ENCODE measurements at places on chromosomes 7 and 10.
A peak's percentile ranks its signal among the peaks of the same experiment; 100 is the strongest.

DNA sequence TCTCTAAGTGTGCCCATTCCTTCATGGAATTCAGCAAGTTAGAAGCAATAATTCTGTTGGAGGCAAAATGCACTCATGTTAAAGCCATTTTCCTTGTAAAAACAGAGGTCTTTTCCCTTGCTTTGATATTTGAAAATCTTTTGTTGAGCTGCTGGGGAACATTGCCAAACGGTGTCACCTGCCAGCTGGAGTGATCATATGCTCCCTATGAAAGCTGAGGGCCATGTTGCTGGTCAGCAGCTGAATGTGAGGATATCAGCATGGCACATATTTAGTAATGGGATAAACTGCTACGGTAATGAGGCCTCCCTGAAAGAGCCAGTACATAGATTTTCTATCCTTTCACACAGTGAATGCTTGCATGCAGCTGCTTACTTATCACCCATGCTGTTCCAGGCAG, 224.3 kb downstream of the THSD7A start:
- DNase-seq = peak; percentile 81

GRCh38 chr10:45424668-45425404, 50.8 kb downstream of the ALOX5 start:
- no peak for DNase-seq

DNA sequence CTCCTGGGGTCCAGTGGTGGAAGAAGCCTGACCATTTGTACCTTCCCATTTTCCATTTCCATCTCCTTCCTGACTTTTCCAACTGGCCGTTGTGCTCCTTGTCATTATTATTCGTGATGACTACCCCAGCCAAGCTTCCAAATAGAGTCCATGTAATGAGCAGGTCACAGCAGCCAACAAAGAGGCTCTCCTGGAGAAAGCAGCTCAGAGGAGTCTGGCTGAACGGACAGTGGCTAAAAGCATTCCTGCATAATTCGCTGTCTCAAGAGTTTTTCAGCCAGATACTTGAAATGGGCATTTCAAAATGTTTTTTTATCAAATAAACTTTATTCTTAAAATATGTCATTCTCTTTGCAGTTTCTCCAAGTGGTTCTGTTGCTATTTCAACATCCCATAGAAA, 458.6 kb downstream of the INHBA start:
- DNase-seq = no peak

DNA sequence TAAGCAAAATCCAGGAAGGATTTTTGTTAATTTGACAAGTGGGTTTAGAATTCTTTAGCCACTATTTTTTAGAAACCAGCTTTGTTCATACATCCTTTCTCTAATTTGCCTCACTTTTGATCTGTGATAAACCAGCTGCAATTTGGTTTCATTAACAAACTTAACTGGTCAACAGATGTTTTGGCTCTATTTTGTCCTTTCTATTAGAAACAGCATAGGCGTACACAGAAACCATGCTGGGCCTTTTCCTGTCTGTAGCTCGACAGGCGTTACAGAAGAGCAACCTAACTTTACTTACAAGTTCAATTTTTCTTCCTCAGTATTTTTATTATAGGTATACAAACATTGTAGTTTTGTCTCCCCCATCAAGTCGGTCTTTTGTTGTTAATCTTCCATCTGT, 28.2 kb downstream of the KAT6B start:
- no peak for DNase-seq

DNA sequence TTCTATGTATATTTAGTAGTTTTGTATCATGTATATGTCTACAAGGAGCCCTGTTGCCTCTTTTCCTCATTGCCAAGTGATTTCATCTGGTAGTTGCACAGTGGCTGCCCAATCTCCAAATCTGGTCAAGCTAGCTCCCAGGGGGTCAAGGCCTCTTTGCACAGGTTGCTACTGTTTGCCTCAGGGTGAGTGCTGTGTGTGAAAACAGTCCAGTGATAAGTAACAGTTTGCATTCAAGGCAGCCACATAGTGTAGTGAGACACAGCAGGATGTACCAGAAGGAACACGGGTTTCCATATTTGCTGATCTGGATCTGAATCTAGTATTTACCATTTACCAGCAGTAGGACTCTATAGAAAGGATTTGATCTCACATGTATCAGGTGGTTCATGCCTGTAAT, 13.3 kb upstream of the EPC1 start:
- DNase-seq = no peak

All from DMS153 (cell line).